Lung (tissue), 17 donors: ENCODE measurements at places on chromosomes 11 and 22. TPM values are rescaled to one million over a fixed set of nuclear protein-coding genes. Genes with fewer than 3 reads are reported as not detected.

The IGLL1 gene
- 0.28 TPM for total RNA-seq

The ANO5 gene
- 2.8 TPM for total RNA-seq

The KRTAP5-10 gene
- total RNA-seq: not detected

The KDELR3 gene
- 16.4 TPM for total RNA-seq

The SNAP29 gene
- total RNA-seq: 14.8 TPM

The BIK gene
- total RNA-seq: 2.7 TPM

The SAMM50 gene
- 34.9 TPM for total RNA-seq

The FGF4 gene
- not detected for total RNA-seq

The RASSF10 gene
- 10.0 TPM for total RNA-seq

The SIAE gene
- 37.1 TPM for total RNA-seq
